ENCODE measurements at places on chromosomes 5 and 9.
A peak's percentile ranks its signal among the peaks of the same experiment; 100 is the strongest.

DNA sequence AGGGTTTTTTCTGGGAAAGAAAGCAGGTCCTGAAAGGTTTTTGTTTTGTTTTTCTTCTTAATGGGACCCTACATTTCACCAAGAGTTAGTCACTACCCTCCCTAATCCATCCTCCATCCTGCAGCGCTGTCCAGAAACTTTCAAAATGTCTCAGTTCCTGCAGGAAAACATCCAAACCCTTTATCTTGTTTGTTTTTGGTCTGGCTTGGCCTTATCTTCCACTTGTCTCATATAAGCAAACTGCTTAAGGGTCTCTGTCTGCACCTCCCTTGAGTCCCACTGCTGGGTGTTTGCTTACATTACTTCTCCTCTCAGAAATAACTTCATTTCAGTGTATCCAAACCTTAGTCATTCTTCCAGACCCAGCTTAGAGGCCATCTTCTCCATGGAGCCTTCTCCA is 11.0 kb upstream of the TRAF1 start:
- no peak for DNase-seq

DNA sequence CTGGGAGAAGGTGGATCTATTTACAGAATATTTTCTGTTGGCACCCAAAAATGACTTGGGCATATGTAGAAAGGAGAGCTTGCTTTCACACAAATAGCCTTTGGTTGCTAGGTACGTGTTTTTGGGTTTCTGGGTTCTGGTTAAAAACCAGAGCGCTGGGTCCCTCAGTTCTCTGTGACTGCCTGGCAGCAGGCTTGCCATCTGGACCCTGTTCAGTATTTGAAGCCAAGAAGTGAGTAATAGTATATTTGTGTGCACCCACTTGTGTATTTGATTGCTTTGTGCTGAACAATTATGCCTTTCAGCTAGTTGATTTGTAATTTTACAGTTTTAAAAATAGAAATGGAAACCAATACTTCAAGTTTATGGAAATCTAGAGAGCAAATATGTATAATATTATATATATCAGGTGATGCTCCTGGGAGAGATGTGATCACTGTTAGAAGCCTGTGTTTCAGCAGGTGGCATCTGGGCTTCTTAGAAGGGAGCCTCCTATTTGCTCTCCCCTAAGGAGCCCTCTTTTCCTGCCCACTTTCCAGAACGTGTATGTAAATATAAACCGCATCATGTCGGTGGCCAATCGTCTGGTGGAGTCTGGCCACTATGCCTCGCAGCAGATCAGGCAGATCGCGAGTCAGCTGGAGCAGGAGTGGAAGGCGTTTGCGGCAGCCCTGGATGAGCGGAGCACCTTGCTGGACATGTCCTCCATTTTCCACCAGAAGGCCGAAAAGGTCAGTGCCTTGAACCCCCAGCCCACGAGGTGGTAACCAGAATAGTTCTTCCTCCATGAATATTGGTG is 153.6 kb downstream of the TRIO start:
- no peak for DNase-seq

DNA sequence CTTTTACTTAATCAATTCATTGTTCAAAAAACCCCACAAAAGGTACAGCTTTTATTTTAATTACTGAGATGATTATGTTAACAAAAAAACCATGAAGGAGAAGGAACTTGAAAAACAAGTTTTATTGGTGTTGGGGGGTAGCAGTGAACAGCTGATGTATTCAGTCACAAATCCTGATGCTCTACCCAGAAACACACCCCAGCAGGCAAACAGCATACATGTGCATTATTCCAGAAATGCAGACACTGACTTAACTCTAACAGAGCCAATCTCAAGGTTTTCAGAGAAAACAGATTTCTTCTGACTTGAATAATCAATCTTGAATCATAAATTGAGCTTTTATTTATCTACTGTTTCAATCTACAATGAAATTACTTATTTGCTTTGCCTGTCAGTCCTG is 175.2 kb downstream of the ZSWIM6 start:
- no peak for DNase-seq

DNA sequence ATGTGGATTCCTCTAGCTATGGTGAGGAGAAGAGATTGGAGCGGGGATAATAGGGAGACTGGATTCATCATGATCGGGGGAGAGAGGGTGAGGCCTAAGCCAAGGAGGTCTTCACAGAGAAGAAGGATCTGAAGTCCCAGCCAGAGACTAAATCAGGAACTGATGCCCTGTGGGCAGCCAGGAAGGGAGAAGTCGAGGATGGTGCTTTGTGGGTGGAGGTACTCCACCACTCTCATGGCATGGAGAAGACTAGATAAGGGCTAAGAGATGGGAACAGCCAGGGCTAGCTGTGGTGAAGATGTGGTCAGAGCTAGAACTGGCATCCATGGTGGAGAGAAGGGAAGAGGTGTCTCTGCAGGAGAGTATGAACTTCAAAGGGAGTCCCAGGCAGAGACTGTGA is 3.0 kb upstream of the RGS14 start:
- DNase-seq, result no peak

DNA sequence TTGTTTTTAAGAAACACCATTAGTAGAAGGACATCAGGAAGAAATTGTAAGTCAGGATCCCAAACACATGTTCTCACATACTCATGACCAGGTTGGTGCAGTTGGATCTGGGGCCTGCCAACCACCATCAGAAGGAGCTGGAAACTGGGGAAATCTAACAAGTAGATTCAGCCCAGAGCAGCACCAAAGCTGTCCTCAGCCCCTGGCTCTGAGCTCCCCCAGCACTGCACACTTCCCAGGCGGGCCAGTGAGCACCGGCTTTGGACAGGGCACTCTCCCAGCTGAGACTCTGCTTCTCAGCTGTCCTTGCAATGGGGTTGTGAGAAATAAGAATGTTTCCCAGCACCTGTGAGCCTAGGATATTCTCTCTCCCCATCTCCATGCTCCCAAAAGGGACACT is 162.5 kb downstream of the PAX5 start:
- no peak for DNase-seq

DNA sequence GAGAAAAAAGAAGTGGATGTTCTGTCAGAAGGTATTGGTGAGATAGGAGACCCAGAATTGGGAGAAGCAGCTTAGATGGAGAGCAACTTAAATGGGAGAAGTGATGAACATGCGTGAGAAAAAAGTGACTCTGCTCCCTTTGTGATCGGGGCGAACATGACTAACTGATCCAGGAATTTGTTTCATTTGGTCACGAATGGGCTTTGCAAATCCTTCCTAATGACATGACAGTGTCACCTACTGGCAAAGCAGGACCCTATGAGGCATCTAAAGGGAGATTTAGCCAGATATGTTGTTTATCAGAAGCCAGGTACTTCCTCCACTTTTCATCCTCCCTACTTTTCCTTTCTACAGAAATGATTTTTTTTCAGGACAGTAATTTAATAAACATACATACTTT is 787.4 kb upstream of the RGMB start:
- peak; percentile 10 for DNase-seq

- DNase-seq, result peak; percentile 47
These were observed 138.7 kb upstream of the GRHPR start for GRCh38 chr9:37283730-37284325.

- DNase-seq, result no peak
These were observed 29.2 kb upstream of the ARHGEF28 start for GRCh38 chr5:73596705-73597328.

GRCh38 chr9:126604059-126605055 is 9.4 kb upstream of the LMX1B start:
- no peak for DNase-seq

- DNase-seq, result no peak
These were observed 4.2 kb upstream of the DELE1 start for GRCh38 chr5:141919218-141920119.
